ENCODE measurements at places on chromosomes 11 and 22.
A peak's percentile ranks its signal among the peaks of the same experiment; 100 is the strongest.

DNA sequence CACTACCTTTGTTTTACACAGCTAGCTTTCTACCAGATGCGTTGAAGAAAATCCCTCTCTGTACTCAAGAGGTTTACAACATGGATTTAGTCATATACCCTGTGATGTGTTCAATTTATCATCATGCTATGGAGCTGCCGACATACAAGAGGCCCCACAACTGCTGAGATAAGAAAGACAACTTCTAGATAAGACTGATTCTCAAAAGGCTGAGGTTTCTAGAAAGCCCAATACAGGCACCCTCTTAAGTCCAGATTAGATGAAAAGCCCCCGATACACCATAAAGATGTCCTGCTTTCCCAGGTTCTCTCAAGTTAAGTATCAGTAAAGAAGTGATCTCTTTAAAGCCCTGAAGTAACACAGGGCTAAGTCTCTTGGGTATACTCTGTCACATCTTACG is 14.3 kb downstream of the MTCH2 start:
- DNase-seq: no peak

- DNase-seq: no peak
Measured at GRCh38 chr11:26048271-26048670, 283.7 kb upstream of the ANO3 start.

DNA sequence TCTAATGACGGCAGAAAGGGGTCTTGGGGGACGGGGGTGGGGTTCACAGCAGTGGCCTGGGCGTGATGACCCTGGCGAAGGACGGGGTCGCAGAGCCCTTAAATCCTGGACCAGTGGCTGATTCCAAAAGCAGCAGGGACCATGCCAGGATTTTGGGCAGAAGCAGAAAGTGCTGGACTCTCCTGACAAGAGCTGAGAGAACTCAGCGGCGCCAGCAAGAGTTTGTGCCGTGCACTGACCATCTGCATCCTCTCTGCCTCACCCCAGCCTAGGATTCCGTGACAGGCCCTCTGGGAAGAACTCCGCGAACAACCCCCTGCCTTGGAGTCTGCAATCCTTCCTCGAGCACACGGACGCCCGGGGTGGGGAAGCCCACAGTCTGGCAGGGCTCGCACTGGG is 644 bp upstream of the NDUFV1 start:
- DNase-seq: no peak

DNA sequence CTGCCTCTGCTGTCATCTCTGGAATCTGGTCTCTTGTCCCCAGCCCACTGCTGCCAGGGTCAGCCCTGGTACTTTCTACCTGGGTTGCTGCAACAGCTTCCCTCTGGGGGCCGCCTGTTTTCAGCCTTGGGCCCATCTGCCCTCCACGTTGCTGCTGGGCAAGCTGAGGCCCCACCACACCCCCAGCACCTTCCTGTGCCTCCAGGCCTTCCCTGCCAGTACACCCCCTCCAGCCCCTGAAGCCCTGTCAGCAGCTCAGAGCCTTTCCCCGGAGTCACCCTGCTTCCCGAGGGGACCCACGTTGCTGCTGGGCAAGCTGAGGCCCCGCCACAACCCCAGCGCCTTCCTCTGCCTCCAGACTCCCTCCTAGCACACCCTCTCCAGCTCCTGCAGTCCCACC is 3.3 kb upstream of the SAMM50 start:
- DNase-seq: no peak

GRCh38 chr11:12680940-12681258 is 6.7 kb downstream of the TEAD1 start:
- no peak for DNase-seq

DNA sequence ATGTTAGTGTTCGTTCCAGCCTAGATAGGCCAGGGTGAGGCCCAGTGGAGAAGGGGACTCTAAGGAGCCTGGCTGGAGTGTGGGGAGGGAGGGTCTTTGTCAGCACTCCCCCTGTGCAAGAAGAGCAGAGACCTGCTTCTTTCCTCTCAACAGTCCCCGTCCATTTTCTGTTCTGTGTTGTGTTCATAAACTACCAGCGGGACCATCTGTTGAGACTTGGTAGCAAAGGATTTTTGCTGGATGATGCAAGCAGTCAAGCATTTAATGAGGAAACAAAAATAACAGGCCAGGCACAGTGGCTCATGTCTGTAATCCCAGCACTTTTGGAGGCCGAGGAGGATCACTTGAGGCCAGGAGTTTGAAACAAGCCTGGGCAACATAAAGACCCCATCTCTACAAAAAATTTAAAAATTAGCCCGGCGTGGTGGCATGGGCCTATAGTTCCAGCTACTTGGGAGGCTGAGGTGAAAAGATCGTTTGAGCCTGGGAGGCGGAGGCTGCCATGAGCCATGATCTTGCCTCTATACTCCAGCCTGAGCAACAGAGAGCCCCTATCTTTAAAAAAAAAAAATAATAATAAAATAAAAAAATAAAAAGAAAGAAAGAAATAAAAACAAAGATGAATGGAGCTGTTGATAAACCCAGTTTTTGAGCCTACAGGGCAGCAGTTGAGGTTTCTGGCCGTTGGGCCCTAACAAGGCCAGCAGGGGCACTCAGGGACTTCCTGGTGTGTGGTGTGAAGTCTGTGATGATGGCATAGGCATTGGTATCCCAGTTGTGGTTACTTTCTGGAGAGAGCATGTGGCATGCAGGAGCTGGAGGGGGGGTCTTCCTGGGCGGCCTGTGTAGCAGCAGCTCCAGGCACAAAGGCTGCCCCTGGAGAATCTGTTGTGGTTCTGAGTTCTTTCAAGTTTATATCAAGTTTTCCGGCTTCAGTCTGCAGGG is 1.7 kb upstream of the TXNRD2 start:
- DNase-seq: no peak

- DNase-seq: no peak
Measured at GRCh38 chr11:78039391-78039918, 16.4 kb upstream of the KCTD14 start.

GRCh38 chr11:7413961-7414915 is 71.1 kb upstream of the OLFML1 start:
- DNase-seq: no peak

DNA sequence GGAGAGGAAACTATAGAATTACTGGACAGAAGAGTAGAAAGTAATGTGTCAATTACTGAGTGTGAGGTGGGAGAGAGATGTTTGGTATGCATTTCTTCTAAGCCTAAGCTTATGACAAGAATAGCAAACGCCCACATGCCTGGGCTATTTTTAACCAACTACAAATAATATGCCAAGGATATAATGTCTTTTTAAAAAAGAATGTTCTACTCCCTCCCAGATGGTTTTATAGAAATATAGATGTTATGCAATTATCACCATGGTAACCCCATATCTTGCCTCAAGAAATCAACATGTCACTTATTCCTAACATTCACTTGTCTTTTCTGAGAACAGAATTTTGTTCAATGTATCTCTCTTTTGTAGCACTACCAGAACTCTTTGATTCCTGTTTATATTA is 996.7 kb upstream of the CHORDC1 start:
- no peak for DNase-seq

GRCh38 chr22:19665784-19666672 is 48.3 kb upstream of the SEPTIN5 start:
- DNase-seq: no peak

DNA sequence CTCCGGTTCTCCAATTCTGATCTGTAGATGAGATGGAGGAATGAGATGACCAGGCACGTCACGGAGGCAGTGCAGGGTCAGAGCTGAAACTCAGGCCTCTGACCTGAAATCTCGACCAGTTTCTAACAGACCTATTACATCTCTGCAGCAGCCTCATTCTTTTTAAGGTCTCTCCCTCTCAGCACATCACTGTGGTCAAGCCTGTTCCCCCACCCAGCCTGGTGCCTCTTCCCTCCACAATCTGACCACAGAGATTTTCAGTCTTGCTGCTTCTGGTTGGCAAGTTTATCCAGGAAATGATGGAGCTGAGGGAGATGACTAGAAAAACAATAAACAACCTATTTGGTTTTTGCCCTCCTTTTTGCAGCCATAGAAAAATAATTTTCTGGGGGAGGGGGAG is 9.5 kb downstream of the GRAMD1B start:
- no peak for DNase-seq

- DNase-seq: no peak
Measured at GRCh38 chr11:32080361-32080980, 10.4 kb upstream of the RCN1 start.

GRCh38 chr11:35951680-35952079 is 7.8 kb downstream of the LDLRAD3 start:
- DNase-seq: peak; percentile 54

DNA sequence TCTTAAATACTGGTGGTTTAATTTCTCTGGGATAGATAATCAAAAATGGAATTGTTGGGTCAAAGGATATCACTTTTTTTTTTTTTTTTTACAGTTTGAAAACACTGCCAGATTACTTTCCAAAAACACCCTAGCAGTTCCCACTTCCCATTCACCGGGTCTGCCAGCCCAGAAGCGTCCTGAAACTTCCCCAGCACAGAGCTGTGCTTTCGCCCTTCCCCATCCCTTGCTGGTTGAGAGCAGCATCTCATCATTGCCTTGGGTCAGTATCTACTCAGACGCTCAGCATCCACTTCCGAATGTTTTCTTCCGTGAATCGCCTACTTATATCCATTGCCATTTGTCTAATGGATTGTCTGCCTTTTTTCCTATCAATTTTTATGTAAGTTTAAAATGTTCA is 5.5 kb downstream of the CERK start:
- no peak for DNase-seq

DNA sequence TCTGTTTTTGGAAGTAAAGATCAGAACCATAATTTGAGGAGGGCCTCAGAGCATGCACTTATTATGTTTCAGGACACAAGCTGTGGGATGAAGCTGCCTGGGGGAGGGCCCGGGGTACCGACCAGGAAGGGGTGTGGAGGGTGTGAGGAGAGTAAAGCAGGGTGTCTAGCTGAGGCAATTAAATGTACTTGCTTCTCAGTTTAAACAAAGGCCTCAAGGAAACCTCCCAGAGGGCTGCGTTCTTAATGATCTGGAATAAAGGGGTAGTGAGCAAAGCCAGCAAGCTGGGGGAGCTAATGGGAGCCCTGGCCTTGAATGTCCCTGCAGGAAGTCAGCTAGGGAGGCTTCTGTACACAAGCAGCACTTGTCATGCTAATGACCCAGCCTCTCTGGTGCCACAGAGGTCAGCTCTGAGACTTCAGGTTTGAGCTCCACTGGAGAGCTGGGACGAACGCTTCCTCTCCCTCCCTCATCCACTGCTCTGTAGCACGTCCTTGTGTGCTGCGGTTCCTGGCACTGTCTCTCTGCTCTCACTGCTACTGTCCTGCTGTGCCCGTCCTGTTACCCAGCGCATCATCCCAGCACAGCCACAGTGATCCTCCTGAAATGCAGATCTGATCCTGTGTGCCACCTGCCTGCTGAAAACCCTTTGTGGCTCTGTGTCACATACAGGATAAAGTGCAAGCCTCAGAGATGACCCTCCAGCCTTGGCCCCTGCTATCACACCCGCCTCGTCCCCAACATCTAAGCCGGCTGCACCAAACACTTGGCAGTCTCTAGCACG is 159.7 kb downstream of the DBX1 start:
- DNase-seq: no peak

DNA sequence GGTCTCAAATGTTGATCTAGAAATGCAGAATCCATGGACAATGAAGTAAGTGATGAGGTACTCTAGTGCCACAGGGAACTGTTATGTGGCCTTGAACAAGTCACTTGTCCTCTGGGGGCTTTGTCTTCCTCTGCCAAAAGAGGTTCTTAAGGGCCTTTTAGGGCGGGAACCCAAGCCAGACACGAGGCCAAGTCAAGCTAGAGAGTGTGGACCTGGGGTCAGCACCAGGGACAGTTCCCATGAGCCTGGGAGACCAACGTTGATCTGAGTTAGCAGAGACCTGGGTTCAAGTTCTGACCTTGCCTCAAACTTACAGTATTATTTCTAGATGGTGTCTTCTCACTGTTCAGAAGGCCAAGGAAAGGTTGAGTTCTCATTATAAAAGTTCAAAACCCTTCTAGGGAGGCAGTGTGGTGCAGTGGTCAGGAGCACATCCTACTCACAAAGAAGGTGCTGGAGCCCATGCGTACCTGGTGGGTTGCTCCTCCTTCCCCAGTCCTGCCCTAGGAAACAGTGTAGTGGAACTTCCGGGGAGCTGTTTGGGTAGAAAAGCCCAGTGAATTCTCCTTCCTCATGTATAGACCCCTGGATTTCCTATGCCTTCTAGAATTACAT is 121.5 kb downstream of the CHST1 start:
- DNase-seq: no peak

DNA sequence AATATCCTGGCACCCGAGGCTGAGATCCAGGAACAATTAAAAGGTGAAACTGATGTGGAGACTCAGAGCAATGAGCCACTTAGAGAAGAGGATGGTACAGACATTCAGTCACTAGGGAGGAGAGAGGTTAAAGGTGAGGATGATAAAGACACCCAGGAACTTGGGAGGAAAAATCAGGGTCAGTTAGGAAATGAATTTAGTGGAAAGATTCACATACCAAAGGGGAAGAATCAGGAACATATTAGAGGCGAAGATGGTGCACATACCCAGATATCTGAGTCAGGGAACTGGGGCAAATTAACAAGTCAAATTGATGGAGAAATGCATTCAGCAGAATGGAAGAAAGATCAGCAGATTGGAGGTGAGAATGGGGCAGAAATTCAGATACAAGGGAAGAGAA is 4.1 kb upstream of the MEI1 start:
- DNase-seq: no peak

GRCh38 chr11:74634537-74634936 is 42.2 kb downstream of the POLD3 start:
- peak; percentile 31 for DNase-seq

GRCh38 chr11:1825039-1825740 is 9.6 kb upstream of the SYT8 start:
- DNase-seq: no peak

- no peak for DNase-seq
Measured at GRCh38 chr22:30232716-30233218, 13.8 kb downstream of the LIF start.

GRCh38 chr22:49930596-49931412 is 12.4 kb downstream of the CRELD2 start:
- DNase-seq: peak; percentile 83

DNA sequence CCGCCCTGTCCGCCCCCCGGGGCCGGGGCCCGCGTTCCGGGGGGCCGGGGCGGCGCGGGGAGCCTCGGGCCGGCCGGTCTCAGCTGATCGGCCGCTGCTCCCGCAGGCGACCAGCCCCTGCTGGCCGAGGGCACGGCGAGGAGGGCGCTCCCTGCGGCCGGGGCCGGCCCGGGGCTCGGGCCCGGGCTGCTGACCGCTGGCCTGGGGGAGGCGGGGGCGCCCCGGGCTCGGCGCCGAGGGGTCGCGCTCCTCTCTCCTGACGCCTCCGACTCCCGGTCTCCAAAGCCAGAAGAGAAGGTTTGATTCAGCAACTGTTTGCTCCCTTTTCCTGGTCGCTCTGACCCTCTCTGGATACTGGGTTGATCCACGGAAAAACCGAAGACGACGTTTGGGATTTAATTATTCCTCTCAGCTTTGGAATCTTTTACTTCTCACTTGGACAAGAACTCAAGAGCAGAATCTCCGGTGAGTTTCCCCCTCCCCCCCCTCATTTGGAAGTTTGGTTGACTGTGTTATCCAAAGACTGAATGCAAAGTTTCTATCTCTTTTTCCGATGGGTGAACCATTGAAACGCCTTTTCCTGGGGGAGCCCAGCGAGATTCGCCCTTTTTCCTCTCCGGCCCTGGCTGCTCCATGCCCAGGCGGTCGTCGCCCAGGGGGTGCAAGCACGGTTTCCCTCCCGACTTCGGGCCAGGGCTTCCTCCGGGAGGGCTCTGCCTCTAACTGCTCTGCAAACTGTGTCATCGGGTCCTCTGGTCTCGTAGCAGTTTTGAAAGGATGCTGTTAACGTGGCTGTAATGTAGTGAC is 725 bp downstream of the KDM2A start:
- no peak for DNase-seq

Data from LNCaP clone FGC (cell line).